Muscle of arm (tissue), 14 donors: ENCODE measurements at places on chromosomes 4 and X. TPM values are rescaled to one million over a fixed set of nuclear protein-coding genes. Genes with fewer than 3 reads are reported as not detected.

- no peak for DNase-seq
Observed at GRCh38 chrX:43504394-43504793, 151.7 kb upstream of the MAOA start.

DNA sequence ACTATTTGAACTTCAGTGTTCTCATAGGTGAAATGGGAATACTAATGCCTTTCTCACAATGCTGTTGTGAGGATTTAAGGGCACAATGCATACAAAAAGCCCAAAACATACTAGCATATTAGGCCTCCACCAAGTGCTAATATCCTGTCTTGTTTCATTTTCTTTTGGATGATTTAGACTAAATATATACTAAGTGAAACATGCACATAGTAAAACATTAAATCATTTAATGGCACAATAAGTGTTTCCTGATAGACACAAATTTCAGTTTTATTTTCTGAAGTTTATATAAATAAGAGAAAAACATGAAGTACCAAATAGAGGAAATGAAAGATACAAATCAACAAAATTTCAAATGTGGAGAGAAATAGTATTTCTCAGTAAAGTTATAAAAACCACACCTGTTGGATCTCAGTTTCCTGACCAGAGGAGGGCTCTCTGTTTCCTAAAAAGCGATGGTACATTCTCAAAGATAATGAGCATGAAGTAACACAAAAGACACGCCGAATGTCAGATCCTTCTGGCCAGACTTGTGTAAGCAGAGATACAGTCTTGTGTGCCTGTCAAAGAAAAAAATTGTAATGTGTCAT is 25.1 kb downstream of the DDX60 start:
- DNase-seq: no peak

Gene ATP8A1
- polyA plus RNA-seq: 16.8 TPM

DNA sequence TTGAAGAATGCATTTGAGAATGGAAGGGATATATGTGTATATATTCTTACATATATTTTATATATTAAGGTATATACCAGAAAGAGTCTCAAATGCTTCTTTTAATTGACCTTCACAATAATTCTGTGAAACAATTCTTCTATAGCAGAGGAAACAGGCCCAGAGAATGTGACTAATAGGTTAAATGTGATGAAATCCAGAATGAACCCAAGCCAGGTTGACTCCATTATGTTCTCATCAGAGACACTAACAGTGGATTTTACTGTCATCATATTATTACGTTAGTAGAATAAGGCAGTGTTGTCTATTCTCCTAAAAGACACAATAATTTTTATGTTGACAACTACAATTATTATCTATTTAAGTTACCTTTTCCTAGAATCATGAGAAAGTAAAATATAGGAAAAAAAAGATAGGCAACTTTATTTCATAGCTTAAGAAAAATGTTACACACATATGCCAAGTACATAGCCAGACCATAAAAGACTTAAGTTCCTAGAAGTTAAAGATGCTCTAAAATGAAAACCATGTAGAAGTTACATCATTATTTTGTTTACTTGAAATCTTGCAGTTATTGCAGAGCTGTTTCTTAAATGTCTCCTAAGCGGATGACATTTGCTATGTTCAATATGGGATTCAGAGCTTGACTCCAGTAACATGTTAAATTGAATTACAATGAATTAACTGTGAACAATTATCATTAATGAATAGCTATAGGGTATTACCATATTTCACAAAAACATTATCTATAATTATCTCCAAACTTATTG is 56.2 kb upstream of the ANKRD50 start:
- no peak for DNase-seq

DNA sequence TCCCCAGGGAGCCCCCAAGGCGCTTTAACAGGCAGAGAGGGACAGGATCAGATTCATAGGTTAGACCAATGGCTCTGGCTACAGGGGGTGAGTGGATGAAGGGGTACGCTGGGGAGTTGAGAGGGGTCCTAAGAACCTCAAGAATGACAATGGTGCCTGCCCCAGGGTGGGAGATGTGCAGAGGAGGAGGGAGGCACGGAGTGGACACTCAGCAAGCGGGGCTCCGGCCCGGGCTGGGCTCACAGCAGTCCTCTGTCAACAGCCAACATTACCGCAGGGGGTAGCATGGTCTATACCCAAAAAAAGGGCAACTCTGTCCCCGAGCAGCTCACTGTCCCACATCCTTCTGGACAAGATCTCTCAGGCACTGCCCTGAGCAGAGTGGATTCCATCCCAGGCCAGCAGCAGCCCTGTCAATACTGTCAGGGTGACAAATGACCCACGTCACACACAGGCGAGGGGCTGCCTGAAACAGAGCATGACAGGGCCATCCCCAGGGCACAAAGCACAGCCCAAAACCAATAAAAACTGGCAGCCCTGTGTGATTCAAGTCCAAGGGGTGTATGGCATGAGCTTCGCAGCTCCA is 47.7 kb upstream of the PPP2R2C start:
- DNase-seq: no peak

- no peak for DNase-seq
Observed at GRCh38 chr4:24262616-24263015, 321.7 kb downstream of the DHX15 start.

DNA sequence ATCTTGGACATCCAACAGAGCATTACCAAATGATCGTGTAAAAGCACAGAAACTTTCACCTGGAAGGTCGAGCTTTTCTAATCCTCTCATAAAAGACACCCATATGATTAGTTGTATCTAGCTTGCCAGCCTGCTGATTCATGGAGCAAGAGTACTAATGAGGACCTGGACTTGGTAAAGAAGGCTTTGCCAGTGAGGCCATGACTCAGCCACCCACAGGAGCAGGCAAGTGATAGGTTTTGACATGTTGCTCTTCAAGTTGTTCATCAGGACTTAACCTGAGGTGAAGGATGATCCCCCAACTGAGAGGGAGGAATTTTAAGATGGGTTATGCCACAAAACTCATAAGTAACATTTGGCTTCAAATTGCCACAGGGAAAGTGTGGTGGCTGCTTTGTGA is 24.7 kb upstream of the EPGN start:
- no peak for DNase-seq

GRCh38 chr4:17448689-17449088 is 63.2 kb downstream of the QDPR start:
- DNase-seq: no peak

Gene NXF2B
- polyA plus RNA-seq: not detected

Gene NPFFR2
- 0.36 TPM for polyA plus RNA-seq

DNA sequence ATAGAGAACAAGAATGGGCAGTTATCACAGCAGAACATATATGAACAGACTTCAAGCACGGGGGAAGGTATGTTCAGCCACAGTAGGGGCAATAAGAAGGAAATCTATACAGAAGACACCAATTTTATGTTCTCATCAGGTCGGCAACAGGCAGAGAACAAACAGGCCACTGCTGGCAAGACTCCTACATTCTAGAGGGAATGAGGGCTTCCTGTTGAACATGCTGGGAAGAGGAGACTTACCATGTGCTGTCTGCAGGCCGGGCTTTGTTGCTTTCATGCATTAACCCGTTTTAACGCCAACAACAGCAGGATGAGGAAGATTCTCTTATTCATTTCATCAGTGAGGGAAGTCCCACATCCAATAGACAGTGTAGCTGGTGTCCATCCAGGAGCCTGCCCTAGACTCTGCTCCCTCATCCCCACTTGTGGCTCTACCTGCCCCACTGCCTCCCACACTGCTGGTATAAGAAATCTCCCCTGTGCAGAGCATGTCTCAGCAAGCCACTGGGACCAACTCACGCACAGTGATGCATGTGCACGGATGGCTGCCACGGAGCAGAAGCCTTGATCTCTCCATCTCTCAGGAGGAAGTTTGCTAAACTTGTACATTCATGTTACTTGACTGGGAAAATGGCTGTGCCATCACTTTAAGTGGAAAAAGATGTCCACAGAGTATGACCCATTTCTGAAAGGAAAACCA is 84.5 kb downstream of the ACOX3 start:
- no peak for DNase-seq

Gene PLXNB3
- not detected for polyA plus RNA-seq
